ENCODE measurements at places on chromosomes 7 and 10.

GRCh38 chr7:132489776-132490237 lies 86.5 kb downstream of the PLXNA4 start:
- DNase-seq, result no peak

- peak; percentile 11 for DNase-seq
Measured at GRCh38 chr7:159144758-159145489, at the start of gene VIPR2. Gene VIPR2, minus strand, starts transcription at chr7:159144867. Its CDS starts 96 bp downstream, at chr7:159144771.

DNA sequence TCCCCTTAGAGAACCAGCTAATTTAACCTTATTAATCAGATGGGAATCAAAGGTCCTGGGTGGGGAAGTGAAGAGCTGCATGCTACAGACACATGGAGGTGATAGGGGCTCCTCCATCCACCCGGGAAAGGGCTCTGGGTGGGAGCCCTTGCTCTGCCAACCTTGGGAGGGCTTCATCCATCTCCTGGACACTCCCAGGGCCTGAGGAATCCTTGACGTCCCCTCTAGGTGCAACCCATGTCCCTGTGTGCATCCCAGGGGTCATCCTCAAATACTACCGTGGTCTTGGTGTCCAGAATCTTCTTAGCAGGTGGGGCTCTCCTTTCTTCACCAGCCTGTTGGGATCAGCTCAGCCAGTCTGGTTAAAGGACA lies 55.4 kb upstream of the IGFBP3 start:
- no peak for DNase-seq

GRCh38 chr10:16976803-16977202 lies 152.8 kb downstream of the CUBN start:
- no peak for DNase-seq

DNA sequence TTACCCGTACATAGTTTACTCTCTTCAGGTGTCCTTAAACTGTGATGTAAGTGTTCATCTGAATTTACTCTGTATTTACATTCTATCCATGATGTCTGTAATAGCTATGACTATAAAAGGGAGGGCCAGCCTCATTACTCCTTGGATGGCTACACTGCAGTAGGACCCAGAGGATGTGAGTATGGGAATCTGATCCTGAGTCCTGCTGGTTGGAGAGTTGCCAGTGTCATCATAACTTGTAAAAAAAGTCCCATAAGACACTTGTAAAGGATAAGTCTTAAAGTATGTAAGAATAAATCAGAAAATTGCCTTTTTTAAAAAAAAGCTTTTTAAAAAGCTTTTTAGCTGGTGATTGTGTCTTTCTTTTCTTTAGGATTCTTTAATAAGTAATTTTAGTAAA lies 95.4 kb downstream of the PPP1R9A start:
- no peak for DNase-seq

GRCh38 chr7:117163101-117163500 lies 159.8 kb downstream of the WNT2 start:
- DNase-seq, result no peak

- DNase-seq, result no peak
Measured at GRCh38 chr7:99622596-99622995, 5.8 kb downstream of the ZSCAN25 start.

GRCh38 chr10:22714479-22715289 lies at the start of gene PIP4K2A:
Gene PIP4K2A, minus strand, starts transcription at chr10:22714578. Its CDS starts 252 bp downstream, at chr10:22714326.
- DNase-seq, result peak; percentile 56

GRCh38 chr10:118687472-118687871 lies 67.3 kb downstream of the CACUL1 start:
- DNase-seq, result no peak

GRCh38 chr7:95470452-95470851 lies 15.3 kb upstream of the ASB4 start:
- DNase-seq, result peak; percentile 1

DNA sequence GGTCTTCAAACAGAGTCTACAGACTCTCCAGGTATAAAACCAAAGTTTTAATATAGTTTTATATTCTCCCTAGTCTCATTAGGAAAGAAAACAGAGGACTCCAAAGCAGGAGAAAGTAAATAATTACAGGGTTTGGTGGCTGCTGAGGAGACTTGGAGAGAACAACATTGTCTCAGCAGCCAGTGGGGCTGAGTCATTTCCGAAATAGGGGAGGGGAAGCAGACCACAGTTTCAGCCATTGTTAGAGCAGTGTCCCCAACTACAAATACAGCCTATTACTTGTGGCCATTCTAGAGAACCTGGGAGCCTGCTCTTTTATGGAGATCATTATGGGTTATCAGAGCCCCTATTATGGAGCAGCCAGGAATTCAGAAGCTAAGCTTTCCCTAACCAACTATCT lies 44.2 kb upstream of the A1CF start:
- DNase-seq, result no peak

- no peak for DNase-seq
Measured at GRCh38 chr7:80630608-80631405, 7.6 kb upstream of the CD36 start.

GRCh38 chr7:92133133-92133736 lies 1.0 kb downstream of the CYP51A1 start:
- DNase-seq, result no peak

GRCh38 chr10:3054851-3055199 lies 12.5 kb upstream of the PFKP start:
- no peak for DNase-seq

DNA sequence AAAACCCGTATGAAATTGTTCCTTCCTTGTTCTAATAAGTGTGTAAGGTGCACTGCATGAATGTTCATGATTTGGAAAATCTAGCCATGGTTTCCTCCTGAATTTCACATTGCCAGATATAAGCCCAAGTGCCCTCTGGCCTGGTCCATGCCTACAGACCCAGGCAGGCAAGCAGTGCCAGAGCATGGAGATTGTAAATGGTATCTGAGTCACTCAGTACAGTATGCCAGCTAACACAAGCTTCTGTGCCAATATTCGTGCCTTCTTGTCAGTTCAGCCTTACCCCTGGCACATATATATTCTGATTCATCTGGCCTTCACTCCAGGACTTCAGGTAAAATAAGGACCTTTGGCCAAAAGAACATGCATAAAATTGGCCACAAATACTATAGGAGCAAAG lies 38.4 kb upstream of the PDE1C start:
- DNase-seq, result no peak

- no peak for DNase-seq
Measured at GRCh38 chr7:122974229-122974628, 21.3 kb downstream of the TAS2R16 start.

DNA sequence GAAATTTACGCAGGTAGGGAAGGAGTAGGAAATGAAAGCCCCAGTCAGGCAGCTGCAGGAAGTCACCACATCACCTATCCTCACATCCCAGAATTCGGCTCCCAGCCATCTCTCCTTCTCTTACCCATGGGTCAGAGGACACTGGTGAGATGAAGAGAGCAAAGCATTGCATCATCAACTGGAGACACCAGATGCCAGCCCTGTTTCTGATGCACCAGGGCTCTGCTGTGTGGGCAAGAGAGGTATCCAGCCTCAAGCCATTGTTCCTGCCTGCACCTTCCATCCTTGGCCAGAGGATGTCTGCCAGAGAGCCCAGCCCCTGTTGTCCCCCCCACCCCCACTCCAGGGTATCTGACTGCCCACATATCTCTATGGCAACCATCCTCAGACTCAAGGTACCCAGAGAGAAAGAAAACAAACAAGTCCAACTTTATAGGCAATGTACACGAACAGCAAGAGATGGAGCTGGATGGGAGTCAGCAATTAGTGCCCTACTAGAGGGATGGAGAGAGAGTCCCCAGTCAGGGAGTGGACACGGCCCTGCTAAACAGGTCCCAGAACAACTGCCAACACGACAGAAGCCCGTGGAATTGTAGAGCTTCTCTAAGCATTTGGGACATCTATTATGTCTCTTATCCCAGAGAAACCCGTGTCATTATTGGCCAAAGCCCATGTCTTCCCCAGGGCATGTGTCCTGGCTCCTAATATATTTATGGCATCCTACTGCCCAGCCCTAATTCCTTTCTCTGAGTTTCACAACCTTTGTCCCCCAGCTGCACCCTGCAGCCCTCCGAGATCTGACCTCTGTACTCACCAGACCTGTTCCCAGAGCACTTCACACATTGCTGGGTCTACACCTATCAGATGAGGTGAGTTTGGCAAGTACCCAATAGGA lies 2.8 kb downstream of the CAMK2G start:
- no peak for DNase-seq

DNA sequence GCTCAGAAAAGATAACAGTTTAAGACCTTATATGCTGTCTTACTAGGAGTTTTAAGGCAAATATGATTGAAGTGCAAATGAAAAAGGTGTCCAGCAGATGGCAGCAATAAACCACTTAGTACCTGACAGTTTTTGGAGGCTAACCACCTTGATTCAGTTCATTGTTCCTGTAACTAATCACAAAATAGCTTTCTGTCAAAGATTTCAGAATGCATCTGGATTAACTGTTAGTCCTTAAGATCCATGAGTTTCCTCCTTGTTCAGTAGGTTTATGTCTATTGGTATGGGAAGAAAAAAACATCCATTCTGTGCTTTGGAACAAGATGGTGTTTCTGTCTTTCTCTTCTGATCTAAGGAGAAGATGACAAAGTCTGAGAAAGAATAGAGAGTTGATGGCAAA lies 46.6 kb downstream of the CCSER2 start:
- DNase-seq, result no peak
